ENCODE measurements at places on chromosomes 13 and 19.

DNA sequence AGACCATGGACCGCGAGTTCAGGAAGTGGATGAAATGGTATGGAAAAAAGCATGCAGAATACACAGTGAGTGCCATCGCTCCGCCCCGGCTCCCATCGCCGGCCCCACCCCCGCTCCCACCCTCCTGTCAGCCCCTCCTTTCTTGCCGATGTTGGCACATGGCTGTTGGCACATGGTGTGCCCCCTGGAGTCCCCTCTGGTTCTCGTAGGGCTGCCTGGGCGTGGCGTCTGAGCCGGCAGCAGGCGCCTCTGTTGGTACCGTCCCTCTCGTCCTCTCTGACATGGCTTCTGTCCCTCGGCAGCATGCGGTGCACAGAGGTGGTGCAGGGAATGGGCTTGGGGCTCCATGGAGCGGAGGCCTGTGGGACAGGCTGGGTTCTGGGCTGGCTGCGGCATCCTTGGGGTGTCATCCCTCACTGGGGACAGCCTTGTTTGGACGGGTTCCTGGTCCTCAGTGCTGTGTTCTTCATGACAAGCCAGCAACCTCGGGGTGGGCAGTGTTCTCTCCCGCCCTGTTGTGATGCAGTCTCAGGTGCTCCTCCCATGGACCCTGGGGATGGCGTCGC lies 30.9 kb downstream of the DOT1L start:
- DNase-seq: no peak

DNA sequence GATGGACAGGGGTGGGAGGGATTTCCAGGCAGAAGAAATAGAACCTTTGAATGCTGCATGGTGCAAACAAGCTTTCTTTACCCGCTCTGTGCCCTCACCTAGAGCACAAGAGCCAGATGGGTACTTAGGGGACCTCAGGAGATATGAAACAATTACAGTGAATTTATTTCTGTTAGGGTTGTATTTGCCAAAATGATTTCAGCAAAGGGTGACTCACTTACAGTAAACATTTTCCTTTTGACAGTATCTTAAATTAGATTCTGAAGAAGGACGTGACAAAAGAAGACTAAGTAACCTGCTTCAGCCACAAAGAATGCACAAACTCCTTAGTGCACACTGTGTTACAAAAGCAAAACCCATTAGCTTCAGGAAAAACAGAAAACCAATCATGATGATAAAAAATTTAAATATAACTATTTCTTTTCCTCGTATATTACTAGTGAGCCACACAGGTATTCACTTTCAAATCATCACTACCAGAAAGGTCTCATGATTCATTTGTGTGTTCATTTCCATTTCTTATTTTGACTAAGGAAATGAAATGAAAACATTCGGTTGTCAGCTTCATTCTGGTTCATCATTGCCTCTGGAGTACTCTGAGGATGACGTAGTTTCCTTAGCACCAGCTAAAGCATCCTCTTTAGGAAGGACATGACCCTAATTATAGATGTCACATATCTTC lies 158.8 kb downstream of the NHLRC3 start:
- DNase-seq: no peak

DNA sequence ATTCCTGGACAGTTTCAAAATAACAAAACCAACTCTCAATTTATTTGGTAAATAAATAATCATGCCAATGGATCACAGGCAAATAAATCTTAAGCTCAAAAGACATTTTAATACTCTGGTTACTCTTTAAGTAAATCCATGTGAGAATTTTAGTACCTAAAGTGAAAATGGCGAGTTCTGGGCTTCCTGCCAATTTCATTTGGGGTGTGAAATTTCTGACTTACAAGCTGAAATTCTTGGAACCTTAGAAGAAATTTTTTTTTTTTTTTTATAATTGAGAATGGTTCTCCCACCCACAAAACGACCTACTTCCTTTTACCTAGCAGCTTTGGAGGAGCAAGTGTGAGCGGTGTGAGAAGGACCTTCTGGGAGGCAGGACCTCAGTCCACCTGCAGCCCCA lies 354.5 kb upstream of the NBEA start:
- DNase-seq: no peak

DNA sequence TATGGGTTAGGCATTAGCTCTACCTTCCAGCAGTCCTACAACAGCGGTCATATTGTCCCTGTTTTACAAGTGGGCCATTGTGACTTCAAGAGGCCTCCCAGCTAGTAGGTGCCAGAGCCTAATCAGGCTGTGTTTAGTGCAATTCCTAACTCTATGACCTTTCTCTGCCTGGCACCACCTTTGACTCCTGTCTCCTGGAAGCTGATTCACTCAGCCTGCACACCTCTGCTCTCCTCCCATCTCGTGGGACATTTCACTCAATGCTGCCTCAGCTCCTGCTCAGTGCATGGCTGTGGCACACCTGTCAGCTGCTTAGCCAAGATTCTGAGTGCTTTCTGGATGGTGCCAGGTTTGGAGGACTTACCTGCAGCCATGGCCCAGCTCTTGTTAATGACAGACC lies 9.5 kb upstream of the GJB6 start:
- no peak for DNase-seq

DNA sequence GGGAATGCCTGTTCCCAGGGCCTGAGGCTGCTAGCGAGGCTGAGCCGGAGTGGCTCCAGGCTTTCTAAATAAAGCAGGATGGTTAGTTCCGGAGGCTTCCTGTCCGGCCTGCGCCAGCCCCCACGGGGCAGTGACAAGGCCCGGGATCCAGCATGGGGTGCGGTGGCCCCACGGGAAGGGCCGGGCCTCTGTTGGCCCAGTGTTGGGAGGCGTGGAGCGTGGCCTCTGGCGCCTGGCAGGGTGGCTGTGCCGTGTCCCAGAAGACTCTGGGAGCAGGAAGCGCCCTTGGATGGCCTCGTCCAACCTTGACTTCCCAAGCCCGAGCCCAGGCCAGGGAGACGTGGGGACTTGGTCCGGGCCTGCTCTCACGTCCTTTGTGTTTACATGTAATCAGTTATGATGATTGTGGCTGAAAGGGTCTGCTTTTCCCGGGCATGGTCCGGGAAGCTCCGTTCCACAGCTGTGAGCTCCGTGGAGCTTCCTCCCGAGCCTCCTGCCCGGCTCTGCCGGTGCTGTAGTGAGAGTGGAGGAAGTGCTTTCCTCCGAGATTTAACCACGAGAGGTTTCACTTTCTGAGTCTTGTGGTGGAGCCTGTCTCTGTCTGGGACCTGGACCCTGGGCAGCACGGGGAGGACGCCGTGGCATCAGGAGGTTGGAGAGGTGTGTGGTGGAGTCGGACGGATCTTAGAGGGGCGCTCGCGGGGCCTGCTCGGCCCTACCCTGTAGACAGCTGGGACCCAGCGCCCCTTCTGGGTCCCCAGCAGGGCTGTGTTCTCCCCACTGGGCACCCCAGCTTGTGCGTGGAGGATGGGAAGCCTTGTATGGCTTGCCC lies 4.6 kb downstream of the GNA11 start:
- peak; percentile 61 for DNase-seq

- no peak for DNase-seq
Observed at GRCh38 chr13:112796190-112796915, 106.5 kb downstream of the ATP11A start.
